ENCODE measurements at places on chromosomes 5 and 9.

- no peak for DNase-seq
Observed at GRCh38 chr5:88694023-88694679, 188.8 kb downstream of the MEF2C start.

DNA sequence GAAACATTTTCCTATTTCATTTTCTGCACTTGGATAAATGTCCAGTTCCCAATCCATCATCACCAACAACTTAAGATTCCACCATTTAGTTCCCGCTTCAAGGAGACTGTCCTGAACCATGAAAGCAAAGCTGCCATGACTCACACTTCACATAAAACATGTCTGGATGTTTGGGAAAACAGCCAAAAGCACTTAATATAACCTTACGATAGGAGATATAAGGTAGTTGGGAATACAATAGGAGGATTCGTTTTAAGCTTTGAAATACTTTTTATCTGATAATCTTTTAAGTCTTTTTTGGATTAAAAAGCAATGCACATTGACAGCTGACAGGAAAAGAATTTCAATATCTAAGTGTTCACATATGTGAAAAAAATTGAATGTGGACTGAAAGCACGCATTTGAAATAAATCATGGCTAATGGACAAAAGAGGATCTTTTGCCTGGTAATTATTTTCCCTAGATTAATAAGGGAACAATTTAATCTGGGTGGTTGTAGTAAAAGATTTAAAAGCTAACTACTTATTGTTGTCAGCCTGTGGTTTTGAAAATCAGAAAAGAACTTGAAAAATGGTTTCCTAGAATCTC is 17.3 kb upstream of the TGFBI start:
- DNase-seq: no peak

DNA sequence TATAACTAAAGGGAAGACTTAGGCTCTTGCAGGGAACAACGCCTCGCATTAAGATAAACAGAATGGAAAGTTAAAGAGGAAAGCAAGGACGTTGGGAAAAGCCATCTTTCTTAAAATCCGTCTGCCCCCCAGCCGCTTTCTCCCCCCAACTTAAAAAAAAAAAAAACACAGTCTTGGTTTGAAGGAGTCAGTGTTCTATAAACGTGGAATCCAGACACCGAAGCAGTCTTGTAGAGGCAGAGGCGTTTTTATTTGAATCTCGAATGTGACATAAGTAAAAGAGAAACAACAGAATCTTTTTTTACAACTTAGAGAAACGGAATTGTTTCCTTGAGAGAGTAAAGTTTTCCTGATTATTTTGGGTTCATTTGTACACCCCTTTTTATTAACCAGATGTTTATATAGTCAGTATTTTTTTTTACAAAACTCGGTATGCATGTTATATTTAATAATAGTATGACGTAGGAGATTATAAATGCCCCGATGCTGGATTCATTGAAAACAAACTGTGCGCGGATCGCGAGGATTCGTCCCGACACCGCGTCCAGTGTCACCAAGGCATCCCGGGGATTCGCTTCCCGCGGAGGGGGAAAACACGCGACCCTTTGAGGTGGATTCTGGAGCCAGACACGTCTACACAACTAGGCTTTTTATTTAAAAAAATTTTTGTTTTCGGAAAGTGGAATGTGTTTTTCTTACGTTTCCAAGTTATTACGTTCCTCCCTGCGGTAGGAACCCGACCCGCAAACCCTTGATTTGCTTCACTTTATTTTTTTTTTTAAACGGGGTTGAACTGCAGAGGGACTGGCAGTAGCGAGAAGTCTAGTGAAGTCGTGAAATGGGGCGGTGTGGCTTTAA is 6.7 kb downstream of the PTCH1 start:
- no peak for DNase-seq

DNA sequence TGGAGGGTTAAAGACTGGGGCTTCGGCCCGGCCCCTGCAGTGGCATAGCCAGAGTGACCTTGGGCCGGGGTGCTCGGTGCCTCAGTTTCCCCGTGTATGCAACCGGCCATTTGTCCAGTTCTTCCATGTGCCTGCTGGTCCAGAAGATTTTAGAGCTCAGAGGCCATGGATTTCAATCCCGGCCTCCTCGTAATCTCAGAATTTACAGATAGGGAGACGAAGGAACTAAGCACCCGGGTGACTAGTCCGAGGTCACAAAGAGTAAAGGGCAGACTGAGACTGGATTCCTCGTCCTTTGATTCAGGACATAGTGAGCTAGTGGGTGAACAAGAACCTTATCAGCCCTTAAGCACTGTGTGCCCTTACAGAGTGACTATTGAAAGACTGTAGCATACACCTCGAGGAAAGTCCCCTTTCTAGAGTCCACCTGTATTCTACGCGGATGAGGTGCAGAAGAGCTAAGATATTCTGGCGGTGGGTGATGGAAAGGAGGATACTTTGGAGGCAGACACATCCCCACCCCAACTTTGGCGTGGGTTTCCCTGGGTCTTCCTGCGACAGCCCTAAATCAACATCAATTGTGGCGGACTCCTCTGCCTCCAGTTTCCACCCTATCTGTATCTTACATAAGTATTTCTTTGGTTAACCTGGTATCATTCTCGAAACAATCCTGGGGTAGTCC is 597 bp downstream of the SLC31A1 start:
- no peak for DNase-seq
